ENCODE measurements at places on chromosomes 3 and 15.

- DNase-seq, result peak; percentile 85
These were observed 333.9 kb downstream of the PTPRG start for GRCh38 chr3:61894988-61895935.

- DNase-seq, result no peak
These were observed 20.9 kb downstream of the AMOTL2 start for GRCh38 chr3:134353171-134353825.

DNA sequence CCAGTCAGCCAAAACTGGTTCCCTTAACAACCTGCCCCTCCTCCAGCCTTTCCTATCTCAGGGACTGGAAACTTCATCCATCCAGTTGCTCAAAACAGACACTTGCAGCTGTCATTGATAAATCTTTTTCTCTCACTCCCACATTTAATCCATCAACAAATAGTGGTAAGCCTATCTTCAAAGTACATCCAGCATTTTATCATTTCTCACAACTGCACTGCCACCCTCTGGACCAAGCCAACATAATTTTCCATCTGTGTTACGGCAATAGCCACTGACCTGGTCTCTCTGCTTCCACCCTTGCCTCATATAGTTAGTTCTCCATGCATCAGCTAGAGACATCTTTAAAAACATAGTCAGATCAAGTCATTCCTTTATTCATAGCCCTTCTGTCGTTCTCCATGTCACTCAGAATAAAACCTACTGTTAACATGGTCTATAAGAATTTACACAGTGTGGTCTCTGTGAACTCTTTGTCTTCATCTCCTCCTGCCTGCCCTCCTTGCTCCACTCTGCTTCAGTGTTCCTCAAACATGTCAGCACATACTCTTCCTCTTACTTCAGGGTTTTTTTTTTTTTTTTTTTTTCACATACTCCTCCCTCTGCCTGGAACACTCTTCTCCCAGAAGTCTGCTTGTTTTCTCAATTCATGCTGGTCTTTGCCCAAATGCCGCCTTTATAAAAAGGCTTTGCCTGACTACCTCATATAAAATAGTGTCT is 102.5 kb upstream of the COL6A5 start:
- peak; percentile 18 for DNase-seq

DNA sequence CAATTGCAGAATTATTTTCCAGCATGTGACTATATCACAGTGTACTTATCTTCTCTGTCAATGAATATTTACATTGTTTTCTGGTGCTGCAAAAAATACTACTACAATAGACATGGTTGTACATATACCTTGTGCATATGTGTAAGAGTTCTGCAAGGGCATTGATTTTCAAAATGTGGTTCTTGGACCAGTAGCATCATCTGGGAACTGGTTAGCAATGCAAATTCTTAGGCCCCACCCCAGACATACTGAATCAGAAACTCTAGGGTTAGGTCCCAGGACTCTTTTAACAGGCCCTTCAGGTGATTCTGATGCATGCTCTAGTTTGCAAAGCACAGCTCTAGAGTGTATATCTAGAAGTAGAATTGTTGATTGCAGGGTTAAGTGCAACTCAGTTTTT is 292.3 kb downstream of the ZNF621 start:
- no peak for DNase-seq

GRCh38 chr15:80260551-80260950 is 8.5 kb upstream of the CTXND1 start:
- DNase-seq, result no peak

GRCh38 chr3:123046262-123047061 is 18.9 kb upstream of the SEMA5B start:
- DNase-seq, result no peak

DNA sequence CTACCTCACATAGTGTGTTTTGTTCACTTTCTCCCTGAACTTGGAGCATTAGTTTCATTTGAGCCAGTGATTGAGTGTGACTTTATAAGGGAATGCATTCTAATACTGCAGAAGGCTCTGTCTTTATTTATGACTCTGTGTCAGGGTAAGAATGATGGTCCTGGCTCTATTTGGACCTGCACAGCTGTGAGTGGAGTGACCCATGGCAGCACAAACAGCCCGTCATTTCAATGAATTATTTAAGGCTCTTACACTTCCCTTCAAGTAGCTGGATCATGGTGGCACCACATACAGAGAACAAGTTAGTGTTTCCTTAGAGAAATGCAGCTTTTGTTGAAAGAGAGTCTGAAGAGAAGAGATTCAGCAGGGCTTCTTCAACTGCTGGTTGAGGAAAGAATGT is 16.4 kb downstream of the TMEM108 start:
- DNase-seq, result no peak

DNA sequence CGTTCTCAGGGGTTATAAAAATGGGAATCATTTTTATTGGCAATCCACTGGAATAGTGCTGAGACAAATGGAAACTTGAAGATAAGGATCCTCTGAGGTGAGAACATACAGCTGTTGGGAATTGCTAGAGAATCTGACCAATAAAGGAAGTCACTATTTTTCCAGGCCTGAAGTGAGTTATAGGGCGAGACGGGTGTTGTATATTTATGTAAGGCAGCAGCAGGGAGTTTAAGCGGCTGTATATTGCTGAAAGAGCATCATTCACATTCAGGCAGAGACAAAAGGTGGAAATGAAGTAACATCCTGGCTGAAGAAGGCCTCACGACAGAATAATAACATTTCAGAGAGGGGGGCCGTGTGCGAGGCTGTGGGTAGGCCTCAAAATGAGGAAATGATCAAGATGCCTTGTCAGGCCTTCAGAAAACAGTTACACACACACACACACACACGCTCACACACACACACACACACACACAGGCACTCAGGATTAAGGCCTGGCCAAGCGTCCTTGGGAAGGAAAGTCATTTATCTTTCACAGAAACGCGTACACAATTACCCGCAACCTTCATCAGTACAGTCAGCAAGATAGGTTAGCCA is 964.9 kb upstream of the NR2F2 start:
- DNase-seq, result no peak

- no peak for DNase-seq
These were observed 4.8 kb downstream of the CHD2 start for GRCh38 chr15:92904722-92905571.

- no peak for DNase-seq
These were observed 95.3 kb upstream of the HES1 start for GRCh38 chr3:194040516-194041273.

DNA sequence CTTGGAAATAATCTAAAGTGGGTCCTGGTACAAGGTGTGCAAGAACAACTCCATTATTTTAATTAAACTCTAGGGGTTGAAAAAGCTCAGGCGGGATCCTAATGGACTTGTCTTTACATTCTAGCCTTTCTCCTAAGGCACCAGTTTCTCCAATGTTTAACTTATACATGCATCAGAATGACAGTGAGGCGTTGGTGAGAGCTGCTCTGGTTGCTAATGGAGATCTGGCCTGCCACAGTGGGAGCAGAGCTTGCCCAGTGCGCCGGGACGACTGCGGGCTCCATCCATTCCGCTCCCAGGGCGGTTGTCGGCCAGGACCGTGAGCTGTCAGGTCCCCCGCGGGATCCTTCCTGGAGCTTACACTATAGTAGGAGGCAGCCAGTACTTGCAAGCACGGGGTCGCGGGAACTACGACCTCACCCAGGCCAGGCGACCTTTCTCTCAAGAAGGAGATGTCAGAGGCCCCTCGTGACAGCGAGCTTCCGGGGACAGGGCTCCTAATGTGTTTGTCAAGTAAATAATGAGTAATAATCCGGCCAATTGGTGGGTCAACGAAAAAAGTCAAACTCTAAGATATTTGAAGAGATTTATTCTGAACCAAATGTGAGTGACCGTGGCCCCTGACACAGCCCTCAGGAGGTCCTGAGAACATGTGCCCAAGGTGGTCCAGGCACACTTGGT is 991 bp upstream of the HIGD1A start:
- DNase-seq, result peak; percentile 8

- DNase-seq, result no peak
These were observed 181.7 kb upstream of the ANKRD28 start for GRCh38 chr3:15979495-15979894.

- DNase-seq, result no peak
These were observed 38.1 kb upstream of the CHRNB4 start for GRCh38 chr15:78679089-78679511.

DNA sequence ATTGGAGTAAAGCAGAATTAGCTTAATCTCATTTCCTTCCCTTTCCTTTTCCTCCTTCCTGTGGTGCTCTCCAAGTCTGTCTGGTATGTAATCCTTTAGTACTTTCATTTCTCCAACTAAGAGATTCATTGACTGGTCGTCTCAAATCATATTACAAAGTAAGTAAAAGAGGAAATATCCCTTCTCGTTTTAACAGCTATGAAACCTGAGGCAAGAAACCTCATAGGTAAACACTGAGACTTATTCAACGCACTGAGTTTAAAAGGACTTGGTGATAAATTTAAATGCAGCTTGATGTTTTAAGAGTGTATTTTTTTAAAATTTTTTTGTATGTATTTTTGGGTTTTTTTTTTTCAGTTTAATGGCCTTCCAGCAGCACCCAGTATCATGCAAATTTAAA is 117.2 kb upstream of the LRRC3B start:
- DNase-seq, result no peak

GRCh38 chr15:41417418-41418195 is 712 bp downstream of the RTF1 start:
- peak; percentile 34 for DNase-seq

GRCh38 chr15:89142423-89142822 is 54.2 kb downstream of the ABHD2 start:
- DNase-seq, result no peak

Data from activated naive CD4-positive, alpha-beta T cell treated with anti-CD3 and anti-CD28 coated beads for 36 hours (primary cell).